Gastroesophageal sphincter (tissue), 4 donors: ENCODE measurements at places on chromosomes 5 and 9. TPM values are rescaled to one million over a fixed set of nuclear protein-coding genes. Genes with fewer than 3 reads are reported as not detected.

SH3RF2 gene
- 0.27 TPM for total RNA-seq

RIOK2 gene
- 11.2 TPM for total RNA-seq

SMIM33 gene
- not detected for total RNA-seq

SLC1A1 gene
- 2.3 TPM for total RNA-seq

BTNL3 gene
- not detected for total RNA-seq

PROB1 gene
- total RNA-seq: 4.3 TPM

GARIN3 gene
- total RNA-seq: not detected

RGS7BP gene
- total RNA-seq: 4.0 TPM

PCDHB3 gene
- total RNA-seq: 1.9 TPM

C1QTNF3 gene
- 13.4 TPM for total RNA-seq

PRDM9 gene
- not detected for total RNA-seq

DOK3 gene
- total RNA-seq: 6.5 TPM

PCDHB8 gene
- 1.5 TPM for total RNA-seq

SPOCK1 gene
- 52.7 TPM for total RNA-seq

CBY3 gene
- total RNA-seq: not detected

LECT2 gene
- total RNA-seq: not detected

MOCS2 gene
- 68.7 TPM for total RNA-seq

SLC6A18 gene
- not detected for total RNA-seq

TOMM5 gene
- 85.6 TPM for total RNA-seq

FREM1 gene
- 4.8 TPM for total RNA-seq

PCDHB9 gene
- 2.3 TPM for total RNA-seq

SPINK6 gene
- total RNA-seq: not detected

CDKN2A gene
- total RNA-seq: not detected

OLFM1 gene
- 27.2 TPM for total RNA-seq

FOXD4L6 gene
- not detected for total RNA-seq

SPATA31A5 gene
- not detected for total RNA-seq

CDC42SE2 gene
- total RNA-seq: 30.4 TPM

GPR21 gene
- total RNA-seq: 0.39 TPM

FBXW11 gene
- total RNA-seq: 64.3 TPM

TMOD1 gene
- 38.6 TPM for total RNA-seq

GALNT10 gene
- total RNA-seq: 46.8 TPM

F2RL2 gene
- total RNA-seq: 6.0 TPM

LVRN gene
- total RNA-seq: 4.2 TPM

DBN1 gene
- total RNA-seq: 87.1 TPM

BHMT gene
- 2.7 TPM for total RNA-seq

CMBL gene
- total RNA-seq: 5.3 TPM

BARX1 gene
- total RNA-seq: 0.37 TPM

COL23A1 gene
- 1.5 TPM for total RNA-seq

PHYHD1 gene
- 23.7 TPM for total RNA-seq

CDH9 gene
- total RNA-seq: not detected

TAF11L12 gene
- total RNA-seq: not detected

SEMA6A gene
- 19.3 TPM for total RNA-seq
